ENCODE measurements at places on chromosomes 6 and 20. TPM values are rescaled to one million over a fixed set of nuclear protein-coding genes. Genes with fewer than 3 reads are reported as not detected.

WFDC2 gene
- total RNA-seq: not detected

NR2E1 gene
- total RNA-seq: not detected

TREML2 gene
- 6.8 TPM for total RNA-seq

SLC22A2 gene
- not detected for total RNA-seq

ANKRD66 gene
- total RNA-seq: not detected

RCAN2 gene
- not detected for total RNA-seq

FAM83B gene
- total RNA-seq: 0.05 TPM

PRDM13 gene
- total RNA-seq: not detected

COL9A3 gene
- 1.0 TPM for total RNA-seq

ATP5F1E gene
- 96.4 TPM for total RNA-seq

TFAP2D gene
- total RNA-seq: not detected

VIP gene
- total RNA-seq: not detected

BPI gene
- not detected for total RNA-seq

GRCh38 chr20:6099819-6100218 is 23.0 kb downstream of the FERMT1 start:
- DNase-seq: no peak

DNA sequence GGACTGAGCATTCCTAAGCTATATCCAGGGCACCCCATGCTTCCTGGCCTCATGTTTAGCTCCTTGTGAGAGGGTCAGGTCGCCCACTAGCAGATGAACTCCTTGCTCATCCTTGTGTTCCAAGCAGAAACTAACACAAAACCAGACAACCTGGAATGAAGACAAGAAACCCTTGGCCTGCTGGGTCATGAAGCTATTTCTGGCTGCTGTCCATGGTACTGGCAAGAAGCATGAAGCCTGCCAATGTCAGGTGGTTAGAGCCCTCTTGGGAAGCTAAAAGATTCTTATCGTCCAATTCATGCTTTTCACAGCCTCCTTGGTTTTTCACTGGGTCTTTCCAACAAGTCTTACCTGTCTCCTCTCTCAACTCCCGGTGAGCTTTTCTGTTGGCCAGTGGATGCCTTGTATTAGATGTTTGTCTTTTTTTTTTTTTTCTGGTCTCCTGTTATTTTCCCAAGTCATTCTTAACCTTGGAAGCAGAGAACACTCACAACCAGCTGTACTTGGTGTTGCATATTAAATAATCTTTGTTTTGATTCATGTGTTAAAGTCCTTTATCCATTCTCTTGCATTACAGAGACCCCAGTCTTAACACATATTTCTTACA is 180.3 kb downstream of the ANKRD60 start:
- no peak for DNase-seq

DNA sequence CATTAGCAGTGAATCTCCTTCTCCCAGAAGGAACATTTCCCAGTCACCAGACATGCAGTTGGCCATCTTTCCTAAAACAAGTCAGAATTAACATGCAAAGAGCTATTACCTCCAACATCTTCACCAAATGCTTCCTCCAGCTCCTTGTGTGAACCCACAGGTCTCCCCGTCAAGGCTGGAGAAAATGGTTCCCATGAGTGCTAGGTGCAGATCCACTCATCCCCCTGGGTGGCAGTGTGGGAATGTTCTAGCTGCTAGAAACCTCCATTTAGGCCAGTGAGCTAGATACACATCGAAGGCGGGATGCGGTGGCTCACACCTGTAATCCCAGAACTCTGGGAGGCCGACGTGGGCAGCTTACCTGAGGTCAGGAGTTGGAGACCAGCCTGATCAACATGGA is 603.9 kb upstream of the SLC35B3 start:
- DNase-seq: no peak

- DNase-seq: no peak
These were observed 630 bp downstream of the LIME1 start for GRCh38 chr20:63736893-63737694.

GRCh38 chr20:35181731-35182130 is 9.9 kb downstream of the PROCR start:
- DNase-seq: no peak

- DNase-seq: peak; percentile 51
These were observed 50.8 kb upstream of the SMLR1 start for GRCh38 chr6:130776287-130776925.

DNA sequence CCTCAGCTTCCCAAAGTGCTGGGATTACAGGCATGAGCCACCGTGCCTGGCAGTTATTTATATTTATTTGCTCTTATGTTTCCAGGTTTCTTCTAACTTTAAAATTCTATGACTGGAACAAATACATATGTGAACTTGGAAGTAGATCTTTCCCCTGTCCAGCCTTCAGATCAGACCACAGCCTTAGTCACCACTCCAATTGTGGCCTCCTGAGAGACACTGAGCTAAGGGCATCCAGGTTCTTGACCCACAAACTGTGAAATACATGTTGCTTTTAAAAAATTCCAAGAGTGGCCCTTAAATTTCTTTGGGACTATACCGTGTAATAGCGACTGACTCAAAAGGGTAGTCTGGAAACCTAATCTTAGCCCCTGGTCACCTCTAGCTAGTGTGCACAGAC is 1.5 kb upstream of the ADGRG6 start:
- DNase-seq: no peak

DNA sequence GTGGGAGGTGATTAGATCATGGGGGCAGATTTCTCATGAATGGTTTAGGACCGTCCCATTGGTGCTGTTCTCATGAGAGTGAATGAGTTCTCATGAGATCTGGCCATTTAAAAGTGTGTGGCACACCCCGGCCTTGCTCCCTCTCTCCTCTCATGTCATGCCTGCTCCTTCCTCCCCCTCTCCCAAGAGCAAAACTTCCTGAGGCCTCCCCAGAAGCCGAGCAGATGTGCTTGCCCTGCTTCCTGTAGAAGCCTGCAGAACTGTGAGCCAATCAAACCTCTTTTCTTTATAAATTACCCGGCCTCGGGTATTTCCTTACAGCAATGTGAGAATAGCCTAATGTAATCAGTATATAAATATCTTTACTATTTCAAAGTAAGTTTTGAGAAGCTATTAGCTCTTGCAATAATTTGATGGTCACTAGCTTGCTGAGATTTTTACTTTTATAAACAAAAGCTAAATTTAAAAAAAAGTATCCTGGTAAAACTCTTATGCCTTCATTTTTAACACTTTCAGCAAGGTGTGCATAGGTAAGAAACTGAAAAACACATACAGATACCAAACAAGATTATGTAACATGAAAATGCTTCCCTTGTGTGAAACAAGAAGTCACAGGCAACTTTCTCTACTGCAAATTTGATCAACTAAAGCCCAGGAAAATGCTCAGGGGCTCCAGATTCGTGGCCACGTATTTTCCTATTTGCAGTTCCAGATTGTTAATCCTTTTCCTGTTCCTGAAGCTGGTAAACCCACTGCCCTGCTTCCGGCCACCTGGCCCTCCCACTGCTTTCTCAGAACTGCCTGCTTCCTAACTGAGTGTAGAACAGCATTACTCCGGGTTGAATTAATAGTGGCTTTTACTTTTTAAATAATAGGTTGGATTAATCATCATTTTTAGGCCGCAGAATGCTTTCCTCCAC is 395.1 kb upstream of the CNR1 start:
- no peak for DNase-seq

GRCh38 chr20:45765307-45765875 is 26.3 kb downstream of the WFDC3 start:
- DNase-seq: no peak

DNA sequence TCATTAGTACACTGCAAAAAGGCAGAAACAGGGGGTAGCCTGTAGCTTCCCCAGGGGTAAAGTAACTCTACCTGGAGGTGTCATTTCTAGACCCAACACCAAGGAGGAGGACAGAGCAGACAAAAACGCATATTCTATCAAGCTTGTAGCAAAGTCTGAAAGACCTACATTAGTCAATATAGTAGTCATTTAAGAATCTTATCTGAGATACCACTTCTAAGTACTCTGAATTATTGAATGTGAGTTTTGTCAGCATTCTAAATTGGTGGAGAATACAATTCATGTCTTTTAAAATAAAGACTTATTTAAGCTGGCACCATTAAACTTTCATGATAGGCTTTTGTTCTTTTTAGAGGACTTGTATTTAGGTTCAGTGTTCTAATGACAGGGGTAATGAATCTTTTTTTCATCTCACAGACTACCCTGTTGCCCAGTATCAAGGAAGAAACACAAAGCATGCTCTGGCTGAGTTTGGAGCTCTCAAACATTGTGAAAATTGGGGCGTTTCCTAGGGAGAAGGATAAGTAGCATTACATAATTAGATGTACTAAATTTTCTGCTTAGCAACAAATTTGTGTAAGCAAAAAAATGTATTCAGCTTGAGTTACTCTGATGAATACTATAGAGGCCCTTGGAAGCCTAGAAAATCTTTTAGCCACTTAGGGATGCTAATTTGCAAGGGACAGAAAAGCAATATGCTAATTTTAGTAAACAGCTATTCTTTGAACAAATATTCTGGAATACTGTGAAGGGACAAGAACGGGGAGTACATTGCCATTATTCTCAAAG is 255.4 kb upstream of the HSF2 start:
- DNase-seq: no peak

DNA sequence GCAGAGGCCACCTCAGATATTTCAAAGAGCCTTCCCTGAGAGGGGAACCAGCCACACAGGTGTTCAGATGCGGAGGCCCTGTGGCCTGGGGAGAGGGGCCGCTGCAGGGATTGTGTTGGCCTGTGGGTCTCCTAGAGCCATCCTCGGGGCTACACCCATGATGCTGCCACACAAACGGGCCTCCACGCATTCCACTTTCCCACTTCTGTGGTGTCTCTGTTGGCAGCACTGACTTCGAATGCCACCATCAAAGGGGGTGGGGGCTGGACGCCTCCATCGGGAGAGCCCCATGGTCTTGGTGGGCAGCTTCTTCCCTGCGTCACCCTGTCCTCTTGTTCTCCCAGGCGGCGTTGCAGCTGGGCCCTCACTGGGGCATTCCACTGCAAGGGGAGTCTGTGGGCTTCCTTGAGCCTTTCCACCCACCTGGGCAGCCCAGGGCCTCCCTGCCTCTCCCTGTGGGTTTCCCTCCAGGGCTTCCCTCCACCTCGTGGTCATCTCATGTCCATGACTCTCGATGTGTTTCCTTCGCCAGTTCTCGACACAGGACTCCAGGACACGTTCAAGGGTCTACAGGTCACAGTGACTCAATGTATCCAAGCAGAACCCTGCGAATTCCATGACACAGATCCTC is 145.5 kb downstream of the ERMARD start:
- DNase-seq: no peak

DNA sequence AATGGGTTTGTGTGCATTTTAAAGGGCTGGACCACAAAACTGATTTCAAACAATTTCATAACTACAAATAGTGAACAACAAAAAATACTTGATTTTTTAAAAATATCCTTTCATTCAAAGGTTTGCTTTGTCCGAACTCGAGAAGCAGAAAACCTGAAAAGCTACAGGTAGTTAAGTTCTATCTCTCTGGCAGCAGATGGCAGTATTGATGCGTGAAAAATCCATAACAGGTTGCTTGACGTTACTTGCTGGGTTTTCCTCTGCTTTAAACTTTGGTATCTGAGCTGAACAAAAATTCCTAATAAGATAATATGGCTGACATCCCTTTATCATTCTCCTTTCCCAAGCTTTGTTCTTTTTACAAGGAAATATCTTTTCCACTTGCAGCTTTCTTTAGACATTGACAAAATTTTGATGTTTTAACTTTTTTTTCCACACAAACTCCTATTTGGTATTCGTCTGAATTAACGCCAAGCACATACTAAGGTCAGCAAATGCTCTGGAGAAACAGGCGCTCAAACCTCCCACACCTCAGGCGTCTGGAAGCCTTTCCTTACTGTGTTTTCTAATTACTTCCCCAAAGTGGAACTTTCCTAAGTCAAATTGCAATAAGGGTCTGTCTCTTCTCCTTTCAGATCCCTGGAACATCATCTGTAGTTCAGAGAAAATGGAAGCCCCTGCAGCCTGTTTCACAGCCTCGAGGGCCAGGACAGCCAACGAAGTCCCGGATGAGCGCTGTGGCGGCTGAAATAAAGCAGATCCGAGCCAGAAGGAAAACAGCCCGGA is 50.3 kb upstream of the GFRAL start:
- no peak for DNase-seq

DNA sequence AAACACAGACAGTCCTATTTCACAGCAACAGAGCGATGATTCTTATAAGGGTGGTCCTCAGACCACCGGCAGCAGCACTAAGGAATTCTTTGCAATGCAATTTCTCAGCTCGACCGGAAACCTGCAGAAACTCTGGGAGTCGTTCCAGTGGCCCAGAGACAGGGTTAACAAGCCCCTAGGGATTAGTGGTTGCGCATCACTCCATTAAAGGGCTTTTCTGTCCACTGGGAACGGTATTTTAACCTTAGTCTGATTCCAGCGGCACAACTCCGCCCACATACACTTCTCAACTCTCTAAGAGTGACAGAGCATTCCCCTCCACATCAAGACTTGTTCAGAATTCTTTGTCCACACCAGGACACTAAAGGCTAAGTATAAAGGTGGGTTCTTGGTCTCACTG is 341.5 kb downstream of the TFAP2A start:
- DNase-seq: no peak

- no peak for DNase-seq
These were observed 48.4 kb downstream of the CPXM1 start for GRCh38 chr20:2751878-2752566.

DNA sequence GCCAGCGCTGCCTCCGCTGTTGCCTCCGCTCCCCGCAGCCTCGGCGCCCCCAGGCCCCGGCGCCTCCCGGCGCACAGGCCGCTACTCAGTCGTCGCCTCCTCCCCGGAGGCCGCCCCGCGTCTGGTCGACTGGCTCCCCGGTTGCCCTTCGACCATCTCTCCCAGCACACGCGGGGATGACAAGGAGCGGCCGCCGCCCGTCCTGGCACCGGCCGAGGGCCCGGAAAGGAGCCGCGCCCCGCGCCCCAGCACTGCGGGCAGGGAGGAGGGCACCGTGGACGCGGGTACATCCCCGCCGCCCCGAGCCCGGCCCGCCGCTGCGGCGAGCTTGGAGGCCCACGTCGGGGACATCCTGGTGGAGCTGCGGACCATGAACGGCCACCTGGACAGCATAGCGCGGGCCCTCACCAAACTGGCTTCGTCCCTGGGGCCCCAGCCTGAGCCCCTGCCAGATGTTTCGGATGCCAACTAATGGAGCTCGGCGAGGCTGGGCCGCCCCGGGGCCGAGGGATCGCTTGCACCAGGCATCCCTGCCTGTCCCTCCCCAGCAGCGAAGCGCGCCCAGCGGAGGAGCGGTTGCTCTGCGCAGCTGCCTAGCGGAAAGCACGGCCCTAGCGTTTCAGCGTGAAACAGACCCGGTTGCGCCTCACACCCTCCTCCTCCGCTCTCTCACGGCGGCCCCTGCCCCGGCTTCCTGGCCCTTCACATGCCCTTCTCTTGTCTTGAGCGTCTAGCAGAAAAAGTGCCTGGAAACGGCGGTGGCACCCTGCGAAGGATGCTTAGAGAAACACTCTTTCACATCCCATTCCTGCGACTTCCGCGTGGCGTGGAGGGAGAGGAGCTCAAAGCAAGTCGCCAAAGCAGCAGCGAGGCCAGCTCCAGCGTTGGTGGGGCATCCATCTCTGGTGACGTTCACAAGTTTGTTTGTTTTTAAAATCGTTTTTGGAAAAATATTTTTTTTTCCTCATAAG is 285.8 kb upstream of the SUPT3H start:
- DNase-seq: no peak

DNA sequence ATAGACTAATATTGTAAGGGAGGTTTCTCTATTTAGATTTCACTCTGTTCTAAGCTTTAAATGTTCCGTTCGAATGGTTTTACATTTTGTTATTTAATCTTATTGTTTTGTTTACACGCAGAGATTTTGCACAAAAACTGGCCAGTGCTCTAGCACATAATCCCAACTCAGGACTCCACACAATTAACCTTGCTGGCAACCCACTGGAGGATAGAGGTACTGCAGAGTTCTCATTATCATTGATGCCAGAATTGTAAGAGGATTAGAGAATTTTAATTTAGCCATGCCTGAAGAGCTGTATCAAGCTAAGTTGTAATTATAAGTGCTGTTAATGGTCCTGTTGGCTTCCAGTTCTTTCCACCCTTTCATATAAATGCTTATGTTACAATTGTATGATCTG is 179.7 kb upstream of the SCGN start:
- no peak for DNase-seq
